ENCODE measurements at places on chromosomes 3 and 15.

GRCh38 chr3:13457593-13457992, 22.5 kb upstream of the HDAC11 start:
- DNase-seq, result no peak

DNA sequence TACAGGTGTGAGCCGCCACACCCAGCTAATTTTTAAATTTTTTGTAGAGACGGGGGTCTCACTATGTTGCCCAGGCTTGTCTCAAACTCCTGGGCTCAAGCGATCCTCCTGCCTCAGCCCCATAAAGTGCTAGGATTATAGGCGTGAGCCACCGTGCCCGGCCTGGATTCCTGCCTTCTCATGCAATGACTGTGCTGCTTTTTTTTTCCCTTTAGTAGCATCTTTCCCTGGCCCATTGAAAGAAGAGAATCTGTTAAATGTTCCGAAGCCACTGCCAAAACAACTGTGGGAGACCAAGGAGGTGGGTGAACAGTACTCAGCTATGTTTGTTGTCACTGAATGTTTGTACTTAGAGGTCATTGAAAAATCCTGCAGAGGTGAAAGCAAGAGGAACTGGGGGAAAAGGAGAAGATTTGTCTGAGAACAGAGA, 88.0 kb downstream of the CRTC3 start:
- DNase-seq, result no peak

GRCh38 chr3:87225659-87226058, 1.4 kb upstream of the CHMP2B start:
- no peak for DNase-seq

GRCh38 chr15:77496715-77497109, 76.0 kb downstream of the HMG20A start:
- DNase-seq, result peak; percentile 64

DNA sequence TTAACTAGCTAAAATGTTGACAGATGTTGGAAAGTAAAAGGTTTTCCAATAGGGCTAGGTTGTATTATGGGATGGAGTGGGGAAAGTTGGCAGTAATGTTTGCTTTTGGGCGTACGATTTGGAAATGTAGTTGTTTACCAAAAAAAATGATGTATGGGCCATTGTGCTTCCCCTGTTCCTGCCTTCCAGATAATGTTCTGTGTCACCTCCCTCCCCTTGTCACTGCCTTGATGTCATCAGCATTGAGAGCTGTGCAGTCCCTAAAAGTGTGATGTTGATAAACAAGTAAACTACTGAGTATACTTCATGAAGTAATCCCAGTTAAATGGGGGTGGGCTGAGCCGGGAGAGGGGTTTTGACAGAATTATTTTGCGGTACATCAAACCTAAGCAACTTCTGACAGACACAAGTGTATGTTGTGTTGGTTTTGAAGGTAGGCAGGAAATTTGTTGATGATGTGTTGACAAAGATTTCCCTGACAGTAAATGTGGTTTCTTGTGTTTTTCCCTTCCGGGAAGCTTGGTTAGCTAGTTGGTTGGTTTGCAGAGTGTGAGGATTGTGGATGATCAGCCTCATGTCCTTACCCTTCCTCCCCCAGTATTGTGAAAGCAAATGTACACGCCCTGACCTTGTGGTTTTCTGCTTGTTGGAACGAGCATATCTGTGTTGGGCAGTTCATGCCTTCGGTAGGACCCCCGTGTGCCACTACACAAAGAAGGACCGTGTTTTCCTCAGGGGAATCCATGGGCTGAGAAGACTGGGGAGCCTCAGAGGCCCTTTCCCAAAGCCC, 87.3 kb downstream of the PGPEP1L start:
- no peak for DNase-seq

DNA sequence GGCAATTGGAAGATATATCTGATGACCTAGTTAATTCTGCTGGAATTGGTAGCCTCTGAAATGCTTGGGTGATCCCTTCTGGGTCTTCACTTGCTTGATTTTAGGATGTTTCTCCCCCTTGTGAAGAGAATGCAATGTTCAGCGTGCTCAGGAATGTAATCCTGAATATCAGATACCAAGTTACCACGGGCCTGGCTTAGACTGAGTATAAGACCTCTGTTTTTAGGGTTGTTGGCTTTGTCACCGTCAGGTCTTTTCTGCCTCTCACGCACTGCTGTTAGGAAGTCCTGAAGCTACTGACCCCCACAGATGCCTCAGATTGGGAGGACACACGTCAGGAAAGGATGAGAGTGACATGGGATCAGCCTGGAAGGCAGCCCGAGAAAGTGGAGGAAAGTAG, 198.5 kb downstream of the CDIN1 start:
- no peak for DNase-seq

GRCh38 chr15:80093854-80094418, 34.5 kb downstream of the ZFAND6 start:
- DNase-seq, result no peak

- no peak for DNase-seq
Measured at GRCh38 chr3:171654809-171655208, 155.5 kb downstream of the PLD1 start.

All from stimulated activated CD4-positive, alpha-beta T cell treated with anti-CD3 and anti-CD28 coated beads, Interleukin-1b, Interleukin-23, amount 100 ng/mL, for 4 hours (primary cell).